ENCODE measurements at places on chromosomes 4 and X. TPM values are rescaled to one million over a fixed set of nuclear protein-coding genes. Genes with fewer than 3 reads are reported as not detected.

- H3K36me3 ChIP-seq: no peaks in the 10 kb centered on the region
- DNase-seq: no peak
- H3K27ac ChIP-seq: no peak overlapping the region
Measured at GRCh38 chrX:30812326-30812725, 76.7 kb downstream of the TAB3 start.

The HTN3 gene
- total RNA-seq: not detected

GRCh38 chr4:112513971-112514646, 1.9 kb downstream of the NEUROG2 start:
- no peaks in the 10 kb centered on the region for H3K36me3 ChIP-seq
- no peak overlapping the region for H3K4me3 ChIP-seq
- DNase-seq: no peak
- H3K27ac ChIP-seq: no peak overlapping the region

The NUP62CL gene
- total RNA-seq: 13.6 TPM

Measured in lung (tissue), 17 donors.